ENCODE measurements at places on chromosomes 7 and 10.
A peak's percentile ranks its signal among the peaks of the same experiment; 100 is the strongest.

- peak; percentile 64 for DNase-seq
Observed at GRCh38 chr10:77251297-77252013, 386.2 kb downstream of the KCNMA1 start.

GRCh38 chr7:42315631-42316030, 78.6 kb upstream of the GLI3 start:
- DNase-seq: peak; percentile 54

- no peak for DNase-seq
Observed at GRCh38 chr7:75621124-75621523, 117.6 kb downstream of the HIP1 start.

DNA sequence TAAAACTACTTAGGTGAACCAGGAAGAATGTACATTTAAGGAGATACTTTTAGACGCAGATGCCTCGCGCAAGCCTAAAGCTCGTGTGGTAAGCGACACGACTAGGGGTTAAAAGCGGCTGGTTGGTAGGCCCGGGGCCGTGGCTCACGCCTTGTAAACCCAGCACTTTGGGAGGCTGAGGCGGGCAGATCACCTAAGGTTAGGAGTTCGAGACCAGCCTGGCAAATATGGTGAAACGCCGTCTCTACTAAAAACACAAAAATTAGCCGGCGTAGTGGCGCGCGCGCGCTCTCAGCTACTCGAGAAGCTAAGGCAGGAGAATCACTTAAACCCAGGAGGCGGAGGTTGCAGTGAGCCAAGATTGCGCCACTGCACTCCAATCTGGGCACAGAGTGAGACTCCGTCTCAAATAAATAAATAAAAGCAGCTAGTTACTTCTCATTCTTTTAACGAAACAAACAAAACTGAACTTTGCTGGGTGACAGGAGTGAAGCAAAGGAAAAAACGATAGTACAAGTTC, 879 bp downstream of the NUDT5 start:
- DNase-seq: peak; percentile 63

DNA sequence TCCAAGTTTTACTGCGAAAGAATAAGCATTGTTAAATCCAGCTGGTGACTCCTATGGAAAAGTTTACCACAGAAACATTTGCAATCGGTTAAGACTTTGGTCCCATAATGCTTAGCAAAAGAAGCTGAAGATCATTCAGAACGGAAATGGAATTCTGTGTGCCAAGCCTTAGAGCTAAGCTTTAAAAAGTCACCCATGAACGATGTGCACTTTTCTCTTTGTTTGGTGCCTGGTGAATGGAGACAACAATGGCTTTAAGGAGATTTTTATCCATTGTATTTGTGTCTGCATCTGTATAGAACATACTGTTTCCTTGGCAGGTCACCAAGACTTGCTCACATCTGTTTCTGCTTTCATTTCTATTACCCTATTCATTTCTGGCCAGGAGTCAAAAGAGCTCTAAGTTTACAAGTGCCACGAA, 26.3 kb upstream of the COL1A2 start:
- peak; percentile 94 for DNase-seq
